ENCODE measurements at places on chromosomes 5 and 9.
A peak's percentile ranks its signal among the peaks of the same experiment; 100 is the strongest.

DNA sequence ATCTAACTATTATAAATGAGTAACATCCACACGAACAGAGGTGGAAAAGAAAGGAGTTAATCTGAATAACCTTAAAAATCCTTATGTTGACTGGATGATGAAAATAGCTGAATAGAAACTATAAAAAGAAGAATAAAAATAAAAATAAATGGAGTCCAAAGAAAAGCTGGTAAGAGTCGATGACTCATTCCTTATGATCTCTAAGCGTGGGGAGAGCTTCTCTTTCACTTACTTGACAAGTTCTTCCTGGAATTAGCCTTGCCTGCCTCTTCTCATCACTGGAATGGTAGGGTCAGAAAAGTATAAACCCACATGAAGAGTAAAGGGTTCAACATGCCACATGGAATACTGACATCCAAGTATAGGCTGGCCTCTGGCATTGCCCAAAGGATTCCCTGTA lies 477.0 kb upstream of the RGMB start:
- DNase-seq, result no peak

DNA sequence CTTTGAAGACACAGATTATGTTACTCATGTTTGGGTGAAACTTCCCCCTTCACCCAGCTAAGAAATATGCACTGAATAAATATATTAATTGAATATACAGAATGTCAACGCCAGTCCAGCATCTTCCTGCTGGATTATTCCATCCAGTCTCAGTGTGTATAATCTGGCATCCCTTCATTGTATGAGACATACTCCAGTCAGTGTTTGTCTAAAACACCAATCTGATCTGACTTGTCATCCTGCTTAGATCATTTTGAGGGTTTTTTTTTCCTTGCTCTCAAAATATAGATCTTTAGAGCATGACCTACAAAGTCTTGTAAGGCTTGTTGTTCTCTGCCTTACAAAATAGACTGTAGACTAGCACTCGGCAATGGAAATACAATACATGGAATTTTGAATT lies 195.1 kb downstream of the SMARCA2 start:
- no peak for DNase-seq

GRCh38 chr9:133787754-133788025 lies 49.5 kb upstream of the SARDH start:
- no peak for DNase-seq

DNA sequence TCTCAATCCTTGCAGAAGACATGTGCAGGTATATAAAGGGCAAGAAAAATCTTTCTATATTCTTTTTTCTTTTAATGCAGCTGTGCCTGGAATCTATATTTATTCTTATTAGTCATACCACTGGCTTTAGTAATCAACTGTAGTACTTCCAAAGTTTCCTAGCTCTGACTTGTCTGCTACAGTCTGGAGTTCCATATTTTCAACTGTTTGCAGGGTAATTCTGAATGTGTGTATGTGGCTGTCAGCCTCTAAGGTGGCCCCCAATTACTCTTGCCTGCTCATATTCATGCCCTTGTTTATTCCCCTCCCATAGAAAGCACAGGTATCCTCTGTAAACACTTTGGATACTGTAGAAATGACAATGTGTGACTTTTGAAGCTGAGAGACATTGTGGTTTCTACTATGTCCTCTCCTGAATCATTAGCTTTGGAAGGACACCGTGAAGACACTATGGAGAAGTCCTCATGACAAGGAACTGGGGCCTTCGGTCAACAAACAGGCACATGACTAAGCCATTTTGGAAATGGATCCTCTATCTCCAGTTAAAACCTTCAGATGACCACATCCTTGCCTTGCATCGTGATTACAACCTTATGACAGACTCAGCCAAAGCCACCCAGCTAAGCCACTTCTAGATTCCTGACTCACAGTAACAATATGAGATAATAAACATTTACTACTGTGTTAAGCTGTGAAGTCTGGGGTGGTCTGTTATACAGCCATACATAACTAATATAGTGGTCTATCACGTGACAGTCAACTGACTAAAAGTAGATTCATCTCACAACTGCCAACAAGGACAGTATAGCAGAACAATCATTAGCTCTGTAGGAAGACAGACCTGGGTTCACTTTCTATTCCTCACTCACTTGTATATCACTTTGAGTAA lies 49.5 kb upstream of the SUSD1 start:
- no peak for DNase-seq

DNA sequence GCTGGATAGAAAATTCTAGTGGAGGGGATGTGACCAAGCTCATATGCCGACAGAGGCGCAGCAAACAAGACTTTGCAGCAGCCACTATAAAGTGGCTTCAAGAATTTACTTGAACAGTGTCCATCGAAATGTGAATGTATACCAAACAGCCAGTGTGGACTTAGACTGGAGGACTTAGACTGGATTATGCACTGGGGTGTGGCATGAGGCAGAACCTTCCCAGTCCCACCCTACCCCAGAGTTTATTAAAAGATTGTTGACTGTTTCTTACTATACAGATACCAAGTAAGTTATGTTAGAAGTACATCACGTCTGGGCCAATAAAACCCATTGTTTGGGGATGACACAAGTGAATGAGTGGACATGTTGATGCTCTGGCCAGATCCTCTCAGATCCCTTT lies 561.3 kb upstream of the KLF4 start:
- DNase-seq, result no peak

- no peak for DNase-seq
Measured at GRCh38 chr5:65050826-65051498, 282.2 kb downstream of the CWC27 start.

DNA sequence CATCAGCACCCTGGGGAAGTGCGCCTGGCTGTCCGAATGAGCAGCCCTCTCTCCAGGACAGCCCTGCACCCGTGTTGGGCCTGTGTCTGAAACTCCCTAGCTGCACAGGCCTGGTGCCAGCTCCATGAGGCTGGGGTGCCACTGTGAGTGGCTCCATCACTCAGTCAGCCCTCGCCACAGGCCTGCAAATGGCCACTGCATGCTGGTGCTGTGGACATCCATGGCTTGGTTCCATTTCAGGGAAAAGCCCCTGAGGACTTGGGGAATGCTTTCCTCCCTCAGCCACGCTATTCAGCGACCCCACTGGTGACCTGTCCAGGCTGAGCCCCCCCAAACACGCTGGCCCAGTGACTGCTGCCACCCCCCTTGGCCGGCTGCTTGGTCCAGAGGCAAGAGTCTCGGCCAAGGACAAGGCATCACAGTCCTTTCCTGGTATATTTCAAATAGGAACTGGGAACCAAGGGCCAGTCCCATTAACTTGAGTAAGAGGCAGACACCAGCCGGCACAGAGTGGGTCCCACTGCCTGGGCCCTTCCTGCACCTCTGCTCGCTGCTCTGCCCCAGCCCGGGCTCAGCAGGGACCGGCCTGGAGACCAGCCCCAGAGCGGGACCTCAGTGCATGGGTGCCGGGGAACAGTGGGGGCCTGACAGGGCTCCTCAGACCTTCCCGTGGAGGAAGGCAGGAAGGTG lies 181.3 kb downstream of the AUH start:
- no peak for DNase-seq

DNA sequence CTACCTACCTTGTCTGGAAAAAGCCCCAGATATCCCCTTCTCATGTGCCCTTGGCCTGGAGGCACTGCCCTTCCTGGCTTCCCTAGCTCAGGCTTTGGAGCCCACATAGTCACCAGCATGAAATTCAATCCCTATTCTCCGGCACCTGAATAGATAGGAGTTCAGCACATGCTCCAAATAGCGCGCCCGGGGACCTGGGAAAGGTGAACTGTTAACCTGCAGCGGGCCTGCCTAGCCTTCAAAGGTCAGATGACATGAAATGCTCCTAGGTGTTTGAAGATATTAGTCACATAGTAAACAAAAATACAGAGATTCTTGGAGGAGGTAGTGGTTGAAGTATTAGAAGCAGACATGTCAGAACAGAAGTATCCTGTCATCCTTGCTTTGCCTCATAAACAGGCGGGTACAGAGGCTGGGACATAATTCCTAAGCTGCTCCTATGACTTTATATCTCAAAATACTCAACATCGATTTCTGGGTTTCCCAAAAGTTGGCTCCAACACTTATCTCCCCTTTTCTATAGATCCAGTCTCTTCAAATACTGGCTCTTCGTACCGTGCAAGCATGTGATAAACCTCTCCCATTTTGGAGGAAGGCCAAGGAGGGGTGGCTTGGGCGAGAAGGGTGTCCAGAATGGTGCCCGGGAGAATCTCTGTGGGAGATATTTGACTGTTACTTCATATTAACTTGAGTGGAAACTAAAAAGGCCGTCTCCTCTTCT lies 88.0 kb upstream of the ANKH start:
- peak; percentile 64 for DNase-seq

GRCh38 chr9:108271646-108272348 lies 584.0 kb downstream of the ACTL7B start:
- peak; percentile 13 for DNase-seq

DNA sequence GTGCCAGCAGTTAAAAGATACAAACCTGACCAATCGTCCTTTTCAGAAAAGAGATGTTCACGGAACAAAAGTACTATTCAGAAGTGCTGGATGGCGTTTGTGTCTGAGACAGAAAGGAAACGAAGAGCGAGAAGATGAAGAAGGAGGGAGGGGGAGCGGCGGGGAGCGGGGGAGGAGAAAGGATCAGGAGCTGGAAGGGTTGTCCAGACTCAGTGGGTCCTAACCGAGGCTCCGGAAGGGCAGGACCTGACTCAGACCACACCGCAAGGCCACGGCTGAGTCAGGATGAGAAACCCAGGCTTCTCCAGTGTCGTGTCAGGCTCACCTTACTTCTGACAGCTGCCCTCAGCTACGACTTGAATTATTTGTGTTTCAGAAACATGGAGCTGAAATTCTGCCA lies 46.2 kb downstream of the PAX5 start:
- no peak for DNase-seq

DNA sequence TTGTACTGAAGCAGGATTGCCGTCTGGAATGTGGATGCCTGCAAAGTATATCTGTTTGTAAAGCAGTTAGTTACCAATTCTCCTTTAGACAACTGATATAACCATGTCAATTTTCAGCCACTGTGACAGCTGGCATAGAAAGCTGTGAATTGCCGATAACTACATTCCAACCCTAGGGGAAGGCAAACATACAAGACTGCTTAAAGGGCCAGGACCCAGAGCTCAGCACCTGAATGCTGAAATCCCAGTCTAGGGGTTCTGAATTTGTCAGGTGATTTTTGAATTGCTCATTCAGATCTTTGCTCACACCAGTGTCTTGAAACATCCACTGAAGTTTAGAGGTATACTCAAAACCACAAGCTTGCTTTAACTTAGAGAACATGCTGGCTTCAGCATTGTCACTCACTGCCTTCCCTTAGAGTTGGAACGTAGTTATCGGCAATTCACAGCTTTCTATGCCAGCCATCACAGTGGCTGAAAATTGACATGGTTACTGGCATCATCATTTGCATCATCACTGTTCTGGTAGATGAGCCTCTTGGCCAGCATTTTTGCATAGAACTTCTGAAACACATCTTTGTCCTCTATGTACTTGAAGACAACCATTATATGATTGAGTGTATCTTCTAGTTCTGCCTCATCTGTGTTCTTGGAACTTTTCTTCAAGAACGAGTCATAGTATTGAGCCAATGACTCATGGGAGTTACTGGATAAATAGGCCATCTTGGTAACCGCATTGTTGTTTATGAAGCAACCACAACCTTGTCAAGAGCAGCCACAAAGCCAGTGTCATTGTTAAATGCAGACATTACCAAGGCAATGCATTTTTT lies 82.1 kb downstream of the CCDC192 start:
- DNase-seq, result no peak

- no peak for DNase-seq
Measured at GRCh38 chr5:128085413-128085812, 1.8 kb downstream of the SLC12A2 start.

DNA sequence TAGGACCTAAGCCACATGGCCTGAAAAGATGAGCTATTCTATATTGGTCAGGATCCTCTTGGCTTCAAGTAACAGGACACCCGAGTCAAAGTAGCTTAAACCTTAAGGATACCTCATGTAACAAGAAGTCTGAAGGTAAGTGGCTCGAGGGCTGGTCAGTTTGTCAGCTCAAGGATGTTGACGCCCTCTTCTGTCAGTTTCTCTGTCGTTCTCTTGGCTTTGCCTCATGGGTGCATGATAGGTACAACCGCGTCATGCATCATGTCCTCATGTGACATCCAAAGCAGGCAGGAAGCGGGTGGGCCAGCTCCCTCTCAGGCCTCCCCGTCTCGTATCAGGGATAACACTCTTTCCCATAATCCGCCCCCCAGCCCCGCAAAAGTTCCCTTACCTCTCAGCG lies 22.1 kb upstream of the TCERG1 start:
- DNase-seq, result no peak

- no peak for DNase-seq
Measured at GRCh38 chr9:134605351-134605965, 36.1 kb upstream of the COL5A1 start.

DNA sequence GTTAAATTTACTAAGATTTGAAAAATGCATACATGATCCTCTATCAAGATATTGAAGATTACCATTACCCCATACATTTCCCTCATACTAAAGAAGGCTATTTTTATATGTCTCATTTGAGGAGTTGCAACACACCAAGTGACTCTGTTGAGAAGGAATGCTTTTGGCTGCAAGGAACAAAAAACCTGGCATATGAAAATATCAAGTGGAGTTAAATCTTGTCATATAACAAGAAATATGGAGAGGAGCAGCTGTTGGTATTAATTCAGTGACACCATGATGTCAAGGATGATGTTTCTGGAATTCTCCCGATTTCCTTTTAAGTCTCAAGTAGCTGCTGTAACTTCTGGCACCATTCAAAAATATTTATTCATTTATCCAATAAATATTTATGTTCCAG lies 193.8 kb downstream of the CSNK1G3 start:
- no peak for DNase-seq

DNA sequence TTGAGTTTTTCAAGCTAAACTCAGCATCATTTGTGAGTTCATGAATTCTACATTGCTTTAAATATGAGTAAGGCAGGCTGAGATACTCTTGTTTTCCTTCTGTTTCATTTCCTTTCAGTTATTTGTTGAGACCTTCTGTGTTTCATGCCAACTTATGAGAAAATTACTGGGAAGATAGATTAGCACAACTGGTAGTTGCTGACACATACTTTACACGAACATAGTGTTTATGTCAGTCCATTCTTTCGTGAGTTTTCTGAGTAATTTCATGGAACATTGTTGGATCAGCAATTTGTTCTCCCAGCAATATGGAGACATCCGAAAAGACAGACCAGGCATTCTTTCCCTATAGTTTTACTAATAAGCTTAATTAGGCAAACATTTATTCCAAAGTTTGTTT lies 102.0 kb upstream of the SMC5 start:
- no peak for DNase-seq

- DNase-seq, result no peak
Measured at GRCh38 chr5:136007271-136007670, 21.5 kb upstream of the TGFBI start.

DNA sequence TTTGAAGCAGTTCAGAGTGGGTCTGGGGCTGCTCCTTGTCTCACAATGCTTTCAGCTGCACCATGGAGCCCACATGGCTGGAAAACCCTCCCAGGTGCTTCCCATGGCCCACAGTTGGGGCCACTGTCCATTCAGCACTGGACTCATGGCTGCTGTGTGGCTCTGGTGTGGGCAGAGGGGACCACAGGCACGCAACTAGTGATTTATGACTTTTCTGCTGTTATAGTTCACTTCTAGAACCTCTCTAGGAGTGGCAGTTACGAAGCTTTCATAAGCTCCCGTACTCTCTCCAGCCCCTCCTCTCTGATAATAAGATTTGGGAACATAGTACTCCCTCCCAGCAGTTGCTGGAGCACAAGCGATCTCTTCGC lies 29.0 kb downstream of the GLRA1 start:
- no peak for DNase-seq
